Endothelial cell of umbilical vein (primary cell): ENCODE measurements at places on chromosomes 16 and 17. TPM values are rescaled to one million over a fixed set of nuclear protein-coding genes. Genes with fewer than 3 reads are reported as not detected.

- DNase-seq: peak; percentile 53
Measured at GRCh38 chr17:29444589-29444988, 54.4 kb downstream of the TAOK1 start.

DNA sequence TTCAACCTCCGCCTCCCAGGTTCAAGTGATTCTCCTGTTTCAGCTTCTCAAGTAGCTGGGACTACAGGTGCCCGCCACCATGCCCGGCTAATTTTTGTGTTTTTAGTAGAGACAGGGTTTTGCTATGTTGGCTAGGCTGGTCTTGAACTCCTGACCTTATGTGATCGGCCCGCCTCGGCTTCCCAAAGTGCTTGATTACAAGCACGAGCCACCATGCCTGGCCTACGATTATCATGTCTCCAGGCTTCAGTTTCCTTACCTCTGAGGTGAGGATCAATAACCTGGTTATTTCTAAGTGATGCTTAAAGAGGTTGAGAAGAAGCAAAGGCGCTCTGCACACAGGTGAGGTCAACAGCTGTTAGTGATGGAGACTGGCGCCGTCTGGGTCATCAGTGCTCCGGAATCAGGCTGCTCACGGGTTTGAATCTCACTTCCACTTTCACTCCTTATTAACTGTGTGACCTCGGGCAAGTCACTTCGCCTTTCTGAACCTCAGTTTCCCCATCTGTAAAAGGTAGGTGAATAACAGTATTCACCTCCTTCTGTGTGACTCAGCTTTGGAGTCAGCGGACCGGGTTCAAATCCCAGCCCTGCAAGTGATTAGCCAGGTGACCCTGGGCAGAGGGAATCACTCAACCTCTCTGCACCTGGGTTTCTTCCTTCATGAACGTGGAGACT, 745 bp upstream of the ABCC1 start:
- no peak for DNase-seq

Gene STH
- not detected in 2 replicates for total RNA-seq

DNA sequence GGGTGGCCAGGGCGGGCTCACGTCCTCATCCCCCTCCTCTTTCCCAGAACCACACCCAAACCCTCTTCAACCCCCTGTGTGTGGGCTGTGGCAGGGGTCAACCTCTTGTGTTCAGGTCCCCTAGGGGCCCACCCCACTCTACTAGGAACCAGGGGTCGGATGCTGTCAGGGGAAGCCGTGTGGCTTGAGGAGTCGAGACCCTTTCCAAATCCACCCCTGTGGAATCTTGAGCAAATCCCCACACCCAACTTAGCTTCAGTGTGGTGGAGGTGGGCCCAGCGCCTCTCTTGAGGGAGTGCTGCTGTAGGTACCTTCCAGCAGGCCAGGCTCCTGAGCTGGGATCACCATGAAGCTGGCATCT, 121.5 kb downstream of the MRM1 start:
- no peak for DNase-seq

Gene KRT20
- total RNA-seq: not detected in 2 replicates

Gene CCDC92B
- total RNA-seq: not detected in 2 replicates

- DNase-seq: no peak
Measured at GRCh38 chr17:14366199-14366598, 65.3 kb downstream of the HS3ST3B1 start.

Gene CCDC144A
- total RNA-seq: 0.27 and 2.9 TPM in 2 replicates

- no peak for DNase-seq
Measured at GRCh38 chr16:10517868-10518267, 62.5 kb downstream of the EMP2 start.

Gene FBXL16
- 0.22 TPM in 1 of 2 replicates, not detected in the other for total RNA-seq

GRCh38 chr17:11643851-11644250, 45.6 kb downstream of the DNAH9 start:
- DNase-seq: no peak

DNA sequence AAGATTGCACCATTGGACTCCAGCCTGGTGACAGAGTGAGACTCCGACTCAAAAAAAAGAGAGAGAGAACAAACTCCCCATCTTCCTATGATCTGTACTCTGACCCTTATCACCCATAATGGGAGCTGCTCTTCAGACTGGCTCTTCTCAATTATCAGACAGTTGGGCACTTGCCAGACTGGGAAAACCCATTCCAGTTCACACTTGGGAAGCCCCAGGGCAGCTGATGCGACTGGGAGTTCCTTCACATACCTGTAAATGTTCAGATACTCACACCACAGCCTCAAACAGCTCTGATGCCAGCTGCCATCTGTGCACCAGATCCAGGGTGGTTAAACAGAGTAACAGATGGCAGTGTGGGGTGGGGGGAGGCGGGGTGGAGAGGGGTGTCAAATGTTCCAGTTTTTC, 23.8 kb upstream of the TMEM101 start:
- DNase-seq: no peak

GRCh38 chr17:8315764-8316217, 5.8 kb downstream of the ARHGEF15 start:
- no peak for DNase-seq

Gene LGALS9
- 32.5 and 52.4 TPM in 2 replicates for total RNA-seq

DNA sequence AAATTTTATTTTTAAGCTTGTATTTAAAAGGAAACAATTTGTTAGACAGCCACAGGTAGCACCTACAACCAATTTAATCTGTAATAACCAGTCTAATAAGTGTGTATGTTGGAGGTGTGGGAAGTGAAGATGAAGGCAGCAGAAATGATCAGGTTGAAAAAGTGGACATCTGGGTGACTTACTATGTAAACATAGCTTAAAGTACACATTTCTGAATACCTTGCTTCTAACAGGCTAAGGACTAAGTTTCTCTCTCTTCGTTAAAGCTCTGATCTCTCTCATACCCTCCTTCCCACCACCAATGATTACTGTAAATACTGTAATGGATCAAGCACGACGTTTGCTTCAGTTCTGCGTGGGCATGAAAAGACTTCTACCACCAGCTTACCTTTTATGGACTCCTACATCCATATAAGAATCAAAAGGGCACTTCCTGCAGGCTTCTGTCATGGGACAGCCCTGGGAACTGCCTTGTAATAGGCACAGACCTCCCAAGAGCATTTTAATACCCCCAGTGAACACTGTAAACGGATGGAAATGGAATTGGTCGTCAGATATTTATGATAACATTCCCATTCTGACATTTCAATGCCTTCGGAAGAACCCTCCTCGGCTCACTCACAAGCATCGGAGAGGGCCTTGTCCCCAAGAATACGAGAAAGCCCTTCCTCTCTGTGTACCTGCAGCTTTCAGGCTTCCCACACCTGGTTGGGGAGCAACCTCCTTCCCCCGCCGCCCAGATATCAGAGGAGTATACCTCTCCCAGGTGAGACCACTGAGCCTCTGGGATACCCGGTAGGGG, 700 bp downstream of the CCDC43 start:
- DNase-seq: peak; percentile 4

Gene AIPL1
- total RNA-seq: not detected in 2 replicates

- no peak for DNase-seq
Measured at GRCh38 chr16:47371271-47372014, 89.4 kb downstream of the ITFG1 start.

Gene DOC2B
- total RNA-seq: 0.05 and 0.22 TPM in 2 replicates

GRCh38 chr17:56596691-56597494, 3.4 kb downstream of the NOG start:
- DNase-seq: no peak

GRCh38 chr17:76408037-76408849, 23.8 kb downstream of the SPHK1 start:
- DNase-seq: peak; percentile 66

Gene HOXB3
- total RNA-seq: 45.0 and 56.6 TPM in 2 replicates

DNA sequence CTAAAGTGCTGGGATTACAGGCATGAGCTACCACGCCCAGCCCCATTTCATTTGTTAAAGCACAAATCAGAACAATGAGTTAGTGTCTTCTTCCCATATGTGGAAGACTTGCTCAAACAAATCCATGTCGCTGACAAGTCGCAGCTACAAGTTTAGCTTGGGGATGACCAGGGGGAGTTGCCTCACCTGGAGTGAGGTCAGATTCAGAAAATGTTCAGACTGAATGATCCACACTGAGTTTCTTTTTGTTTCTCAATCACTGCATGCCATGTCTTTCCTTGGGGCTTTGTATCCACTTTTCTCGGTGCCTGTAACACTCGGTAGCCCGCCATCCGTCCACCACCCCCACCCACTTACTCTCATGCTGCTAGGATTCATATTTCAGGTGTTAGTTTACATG, 437.3 kb upstream of the DYNLRB2 start:
- no peak for DNase-seq

- DNase-seq: no peak
Measured at GRCh38 chr17:8872036-8872704, 4.7 kb upstream of the PIK3R6 start.

GRCh38 chr17:9170853-9171252, 149.5 kb downstream of the NTN1 start:
- no peak for DNase-seq

DNA sequence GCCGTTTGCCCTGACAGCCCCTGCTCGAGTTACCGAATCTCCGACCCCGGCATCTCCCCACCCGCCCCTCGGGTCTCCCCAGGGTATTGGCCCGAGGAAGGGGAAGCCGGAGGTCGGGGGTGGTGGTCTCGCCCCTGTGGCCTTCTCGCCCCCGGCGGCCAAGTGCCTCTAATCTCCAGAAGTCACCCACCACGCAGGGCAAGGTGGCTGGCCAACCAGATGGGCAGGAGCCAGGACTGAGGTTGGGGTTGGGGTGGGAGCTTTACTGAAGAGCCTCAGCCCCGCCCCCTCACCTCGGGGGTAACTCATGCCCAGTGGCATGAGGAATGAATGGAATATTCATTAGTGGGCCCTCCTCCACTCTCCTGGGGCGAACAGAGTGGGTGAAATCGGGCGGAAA, 637 bp downstream of the DHRS11 start:
- DNase-seq: peak; percentile 10

DNA sequence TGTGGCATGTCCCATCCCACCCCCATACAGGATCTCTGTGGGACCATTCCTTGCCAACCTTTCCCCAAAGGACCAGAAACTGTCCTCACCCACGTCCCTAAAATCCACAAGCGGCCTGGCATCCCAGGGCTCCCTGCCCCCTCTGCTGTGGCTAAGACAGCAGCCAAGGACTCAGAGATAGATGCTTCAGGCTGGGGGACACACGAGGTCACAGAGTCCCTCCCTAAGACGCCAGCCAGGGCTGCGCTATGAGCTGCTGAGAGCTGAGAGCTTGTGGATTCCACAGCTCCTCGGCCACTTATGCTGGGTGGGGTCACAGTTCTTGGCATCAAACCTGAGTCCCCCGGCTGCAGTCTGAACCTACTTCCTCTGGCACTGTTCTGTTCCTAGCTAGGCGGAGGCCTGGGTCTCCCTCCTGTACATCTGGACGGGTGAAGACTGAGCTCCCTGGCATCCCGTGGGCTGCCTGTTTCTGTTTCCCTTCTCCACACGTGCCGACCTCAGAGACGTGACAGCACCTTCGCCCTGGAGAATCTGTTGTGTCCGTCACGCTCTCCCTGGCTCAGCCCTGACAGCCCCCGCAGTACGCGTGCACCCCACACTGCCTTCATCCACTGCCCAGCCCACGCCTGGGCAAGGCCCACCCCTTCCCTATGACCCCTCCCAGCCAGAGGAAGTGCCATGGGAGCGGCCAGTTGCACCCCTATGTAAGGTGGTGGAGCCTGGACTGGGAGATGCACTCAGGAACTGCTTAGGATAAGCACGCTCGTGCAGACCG, 61.2 kb downstream of the ENGASE start:
- DNase-seq: no peak

DNA sequence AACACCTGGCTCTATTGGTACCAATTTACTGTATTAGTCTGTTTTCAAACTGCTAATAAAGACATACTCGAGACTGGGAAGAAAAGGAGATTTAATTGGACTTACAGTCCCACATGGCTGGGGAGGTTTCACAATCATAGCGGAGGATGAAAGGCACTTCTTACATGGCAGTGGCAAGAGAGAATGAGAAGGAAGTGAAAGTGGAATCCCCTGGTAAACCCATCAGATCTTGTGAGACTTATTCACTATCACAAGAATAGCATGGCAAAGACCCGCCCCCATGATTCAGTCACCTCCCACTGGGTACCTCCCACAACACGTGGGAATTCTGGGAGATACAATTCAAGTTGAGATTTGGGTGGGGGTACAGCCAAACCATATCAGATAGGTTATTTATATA, 22.6 kb upstream of the GOSR1 start:
- DNase-seq: no peak

DNA sequence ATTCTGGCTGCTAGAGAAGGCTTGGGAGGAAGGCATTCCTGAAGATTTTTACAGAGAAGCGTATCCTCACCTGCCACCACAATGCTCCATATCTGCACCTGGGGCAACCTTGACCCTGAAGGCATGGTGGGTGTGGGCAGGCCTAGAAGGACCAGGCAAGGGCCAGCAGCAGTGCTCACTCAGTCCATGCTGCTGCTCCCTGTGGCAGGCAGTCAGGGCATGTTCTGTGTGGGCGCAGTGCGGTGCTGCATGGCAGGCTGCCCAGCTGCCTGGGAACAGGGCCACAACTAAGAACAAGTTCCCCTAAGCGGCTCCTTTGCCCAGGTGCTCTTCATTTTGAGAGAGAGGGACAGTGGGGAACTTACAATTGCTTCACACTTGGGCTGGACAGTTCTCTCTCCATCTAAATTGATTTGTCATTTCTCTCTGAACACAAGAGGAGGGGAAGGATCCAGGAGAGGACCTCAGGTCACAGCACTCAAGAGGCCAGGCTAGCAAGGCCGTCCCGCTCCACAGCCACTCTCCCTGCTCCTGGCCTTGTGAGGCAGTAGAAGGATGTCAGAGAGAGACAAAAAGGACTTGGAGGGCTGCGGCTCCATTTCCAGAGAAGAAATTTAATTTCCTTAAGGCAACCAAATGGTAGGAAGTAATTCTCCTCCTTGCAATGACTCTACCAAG, 158.8 kb downstream of the AATF start:
- DNase-seq: no peak

DNA sequence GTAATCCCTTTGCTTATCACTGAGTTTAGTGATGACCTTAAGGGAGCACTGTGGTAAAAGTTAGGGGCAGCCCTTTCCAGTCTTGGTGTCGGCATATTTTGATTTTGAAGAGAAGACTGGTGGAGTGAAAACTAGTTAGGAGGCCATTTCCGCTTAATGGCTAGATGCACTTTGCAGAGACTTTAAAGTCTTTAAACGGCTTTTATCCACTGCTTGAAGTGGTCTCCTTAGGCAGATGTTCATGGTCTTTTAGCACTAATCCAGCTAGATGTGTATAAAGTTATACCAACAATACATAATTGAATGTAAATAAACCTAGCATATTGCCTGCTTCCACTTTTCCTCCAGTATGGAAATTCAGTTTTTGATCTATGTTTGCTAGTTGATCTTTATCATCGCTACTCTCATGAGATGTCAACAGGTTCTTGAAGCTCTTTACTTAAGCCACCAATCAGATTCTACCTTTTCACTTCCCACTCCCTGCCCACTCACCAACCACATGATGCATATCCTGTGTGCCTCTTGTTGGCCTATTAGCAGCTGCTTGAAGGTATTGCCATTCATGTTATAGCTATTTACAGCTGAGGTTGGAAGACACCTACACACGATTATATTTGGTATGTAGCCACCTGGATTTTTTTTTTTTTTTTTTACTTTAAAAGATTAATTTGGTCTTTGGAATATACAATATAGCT, 132.0 kb downstream of the NLK start:
- peak; percentile 29 for DNase-seq

Gene MYH3
- 0.73 and 0.78 TPM in 2 replicates for total RNA-seq

GRCh38 chr17:77404812-77405581, 264.2 kb downstream of the SEC14L1 start:
- peak; percentile 82 for DNase-seq

GRCh38 chr17:13523164-13523563, 78.6 kb downstream of the HS3ST3A1 start:
- no peak for DNase-seq

Gene ZFPM1
- total RNA-seq: 7.5 and 8.2 TPM in 2 replicates

GRCh38 chr17:49414271-49414621, 436 bp downstream of the PHB1 start:
- DNase-seq: no peak

GRCh38 chr16:78444-79150, 572 bp downstream of the MPG start:
- DNase-seq: peak; percentile 49
